Hepatocyte (in vitro differentiated cells): ENCODE measurements at places on chromosomes 5 and 9.

DNA sequence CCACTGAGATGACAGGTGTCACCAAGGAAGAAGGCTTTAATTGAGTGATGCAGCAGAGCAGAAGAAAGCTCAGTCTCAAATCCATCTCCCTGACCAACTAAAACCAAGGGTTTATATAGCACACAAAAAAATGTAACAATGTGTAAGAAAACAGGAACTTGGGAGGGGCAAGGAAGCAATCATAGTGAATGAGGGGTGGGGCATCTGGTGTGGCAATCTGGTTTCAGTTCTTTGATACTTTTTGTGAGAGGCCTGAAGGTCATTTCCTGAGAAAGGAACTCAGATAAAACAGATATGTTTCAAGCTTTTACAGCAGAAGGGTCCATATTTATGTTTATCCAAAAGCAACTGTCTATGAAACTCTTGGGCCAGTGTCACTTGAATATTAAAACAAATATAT lies 19.7 kb downstream of the CD180 start:
- no peak for DNase-seq

- no peak for DNase-seq
These were observed 373.6 kb upstream of the SGCD start for GRCh38 chr5:155953335-155953734.

DNA sequence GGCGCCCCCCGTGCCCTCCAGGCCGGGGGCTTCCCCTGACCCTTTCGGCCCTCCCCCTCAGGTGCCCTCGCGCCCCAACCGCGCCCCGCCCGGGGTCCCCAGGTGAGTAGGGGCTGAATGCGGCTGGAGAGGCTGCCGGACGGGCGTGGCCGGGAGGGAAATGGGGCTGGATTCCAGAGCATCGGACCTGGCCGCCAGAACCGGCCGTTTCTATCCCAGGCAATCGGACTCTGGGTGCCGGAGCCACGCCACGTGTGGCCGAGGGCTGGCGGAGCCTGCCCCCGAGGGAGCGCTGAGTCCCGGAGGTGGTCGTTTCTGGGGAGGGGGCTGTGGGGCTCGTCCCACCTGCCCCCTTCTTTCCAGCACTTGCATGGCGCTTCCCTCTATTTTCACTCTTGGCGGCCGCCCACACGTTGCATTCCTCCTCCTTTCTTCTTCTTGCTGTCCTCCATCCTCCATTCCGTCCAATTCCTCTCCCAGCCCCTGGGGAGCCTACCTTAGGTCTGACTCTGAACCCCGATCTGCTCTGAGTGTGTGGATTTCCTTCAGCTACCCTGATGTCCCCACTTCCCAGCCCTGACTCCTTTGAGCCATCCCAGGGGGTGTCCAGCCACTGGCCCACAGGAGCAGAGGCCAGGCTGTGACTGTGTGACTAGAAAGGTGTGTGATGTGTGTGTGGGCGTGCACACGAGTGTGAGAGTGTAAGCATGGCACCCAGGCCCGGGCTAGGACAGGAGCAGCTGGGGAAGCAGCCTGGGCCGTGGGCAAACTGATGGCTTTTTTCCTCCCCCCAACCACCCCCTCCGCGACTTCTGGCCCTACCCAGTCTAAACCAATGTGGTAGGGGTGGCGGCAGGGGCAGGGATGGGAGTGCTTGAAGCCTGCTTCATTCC lies 24.7 kb downstream of the GOLGA2 start:
- DNase-seq = no peak

GRCh38 chr5:130055572-130055971 lies 151.3 kb downstream of the CHSY3 start:
- DNase-seq = no peak

DNA sequence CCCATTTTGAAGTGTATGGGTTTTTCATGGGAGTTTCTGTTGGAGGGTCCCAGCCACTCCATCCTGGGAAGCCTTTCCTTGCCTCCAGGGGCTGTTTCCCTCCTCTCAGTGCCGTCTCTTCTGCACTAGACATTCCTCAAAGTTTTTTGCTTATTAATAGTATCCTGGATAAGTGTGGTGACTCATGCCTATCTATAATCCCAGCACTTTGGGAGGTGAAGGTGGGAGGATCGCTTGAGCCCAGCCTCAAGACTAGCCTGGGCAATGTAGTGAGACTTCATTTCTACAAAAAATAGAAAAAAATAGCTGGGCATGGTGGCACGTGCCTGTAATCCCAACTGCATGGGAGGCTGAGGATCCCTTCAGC lies 43.1 kb downstream of the RALGPS1 start:
- DNase-seq = no peak

- no peak for DNase-seq
These were observed 53.2 kb upstream of the TRAF1 start for GRCh38 chr9:120979797-120980196.

- no peak for DNase-seq
These were observed 9.2 kb upstream of the FUBP3 start for GRCh38 chr9:130570208-130570607.

DNA sequence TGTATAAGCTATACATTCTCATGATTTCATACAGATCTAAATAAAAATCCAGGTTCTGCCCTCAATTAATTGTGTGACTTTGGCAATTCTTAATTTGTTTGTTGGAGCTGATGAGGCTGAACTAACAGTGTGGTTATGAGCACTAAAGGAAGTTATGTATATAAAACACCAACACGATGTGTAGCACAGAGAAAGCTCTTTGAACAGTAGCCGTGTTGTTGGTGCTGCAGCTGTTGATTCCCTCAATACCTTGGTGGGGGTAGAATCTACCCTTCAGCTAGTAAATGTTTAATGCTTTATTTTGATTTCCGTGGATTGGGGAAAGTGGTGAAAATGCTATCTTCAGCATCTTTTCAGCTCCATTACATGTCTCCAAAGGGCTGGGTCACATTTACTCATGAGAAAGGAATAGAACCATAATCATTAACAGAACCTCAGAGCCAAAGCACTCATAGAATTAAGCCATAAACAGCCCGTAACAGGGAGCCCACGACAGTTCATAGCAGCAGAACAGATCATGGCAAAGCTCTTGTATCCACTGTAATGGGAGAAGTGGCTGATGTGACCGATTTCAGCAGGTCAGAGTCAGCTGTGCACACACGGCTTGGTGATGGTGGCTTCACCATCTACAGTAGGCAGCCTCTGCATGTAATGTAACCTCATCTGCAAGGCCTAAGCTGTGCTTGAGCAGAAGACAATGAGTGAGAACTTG lies 332.7 kb downstream of the DIRAS2 start:
- DNase-seq = peak; percentile 38

- peak; percentile 33 for DNase-seq
These were observed 24.2 kb upstream of the ELAVL2 start for GRCh38 chr9:23850242-23850689.

DNA sequence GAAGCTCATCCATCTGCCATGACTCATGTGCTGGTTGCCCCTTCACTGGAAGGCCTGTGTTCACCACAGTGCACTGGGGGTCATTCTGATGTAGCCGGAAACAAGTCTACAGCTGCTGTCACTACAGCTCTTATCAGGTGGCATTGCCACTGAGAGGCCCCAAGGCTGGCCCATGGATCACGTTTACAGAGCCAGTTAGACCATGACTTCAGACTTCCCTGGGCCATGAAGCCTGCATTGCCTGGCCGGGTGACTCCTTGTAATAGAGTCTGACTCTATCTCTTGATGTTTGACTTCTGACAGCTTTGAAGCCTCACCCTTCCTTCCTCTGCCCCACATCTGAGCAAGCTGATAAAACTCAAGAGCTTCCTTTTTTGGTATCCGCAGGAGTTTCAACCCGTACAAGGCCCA lies 473.5 kb upstream of the DAP start:
- peak; percentile 21 for DNase-seq

GRCh38 chr5:43036856-43037635 lies 3.1 kb downstream of the ANXA2R start:
- DNase-seq = no peak

- DNase-seq = peak; percentile 5
These were observed 239.4 kb upstream of the FBXL7 start for GRCh38 chr5:15260356-15261268.

GRCh38 chr9:35728041-35728971 lies 3.7 kb downstream of the TLN1 start:
- peak; percentile 66 for DNase-seq

DNA sequence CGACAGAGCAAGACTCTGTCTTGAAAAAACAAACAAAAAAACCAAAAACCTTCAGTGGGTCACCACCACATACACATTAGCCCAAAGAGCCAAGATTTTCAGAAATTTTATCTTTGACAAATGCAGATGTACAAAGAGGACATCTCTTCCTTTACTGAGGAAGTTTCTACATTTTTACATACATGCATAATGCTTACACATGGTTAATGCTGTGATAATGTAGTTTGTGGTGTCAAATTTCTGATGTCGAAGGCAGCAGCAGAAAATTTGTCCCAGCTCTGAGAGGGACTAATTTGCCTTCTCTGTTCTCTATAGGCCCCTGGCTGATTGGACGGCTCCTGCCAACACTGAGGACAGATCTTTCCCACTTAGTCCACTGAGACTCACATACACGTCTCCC lies 24.6 kb upstream of the C9orf40 start:
- DNase-seq = no peak

GRCh38 chr9:8156346-8156745 lies 356.8 kb upstream of the DMAC1 start:
- DNase-seq = no peak

DNA sequence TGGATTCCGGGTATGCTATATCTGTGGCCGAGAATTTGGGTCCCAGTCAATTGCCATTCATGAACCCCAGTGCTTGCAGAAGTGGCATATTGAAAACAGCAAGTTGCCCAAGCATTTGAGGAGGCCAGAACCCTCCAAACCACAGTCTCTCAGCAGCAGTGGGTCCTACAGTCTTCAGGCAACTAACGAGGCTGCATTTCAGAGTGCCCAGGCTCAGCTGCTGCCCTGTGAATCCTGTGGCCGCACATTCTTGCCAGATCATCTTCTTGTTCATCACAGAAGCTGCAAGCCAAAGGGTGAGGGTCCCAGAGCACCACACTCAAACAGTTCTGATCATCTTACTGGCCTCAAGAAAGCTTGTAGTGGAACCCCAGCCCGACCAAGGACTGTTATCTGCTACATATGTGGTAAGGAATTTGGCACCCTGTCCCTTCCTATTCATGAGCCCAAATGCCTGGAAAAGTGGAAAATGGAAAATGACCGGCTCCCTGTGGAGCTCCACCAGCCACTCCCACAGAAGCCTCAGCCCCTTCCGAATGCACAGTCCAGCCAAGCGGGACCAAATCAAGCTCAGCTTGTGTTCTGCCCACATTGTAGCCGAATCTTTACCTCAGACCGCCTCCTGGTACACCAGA lies 23.0 kb downstream of the ZNF474 start:
- DNase-seq = no peak

DNA sequence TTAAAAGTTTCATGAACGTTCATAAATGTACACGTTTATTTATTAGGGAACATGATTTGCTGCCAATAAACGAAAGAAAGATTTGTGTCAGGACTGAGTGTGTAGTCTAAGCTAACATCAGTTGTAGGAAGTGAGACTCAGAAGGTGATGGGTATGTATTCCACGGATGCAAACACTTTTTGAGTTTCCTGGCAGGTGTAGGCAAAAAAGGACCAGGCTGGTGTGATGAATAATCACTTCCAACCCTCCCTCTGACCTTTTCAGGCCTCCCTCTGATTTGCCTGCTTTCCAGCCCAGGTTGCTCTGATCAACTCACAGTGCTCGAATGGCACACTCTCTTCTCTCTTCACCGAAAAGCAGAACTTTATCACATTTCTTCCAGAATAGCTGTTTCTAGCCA lies 51.8 kb downstream of the BASP1 start:
- no peak for DNase-seq

GRCh38 chr9:90975781-90976538 lies 174.3 kb downstream of the SYK start:
- DNase-seq = no peak

DNA sequence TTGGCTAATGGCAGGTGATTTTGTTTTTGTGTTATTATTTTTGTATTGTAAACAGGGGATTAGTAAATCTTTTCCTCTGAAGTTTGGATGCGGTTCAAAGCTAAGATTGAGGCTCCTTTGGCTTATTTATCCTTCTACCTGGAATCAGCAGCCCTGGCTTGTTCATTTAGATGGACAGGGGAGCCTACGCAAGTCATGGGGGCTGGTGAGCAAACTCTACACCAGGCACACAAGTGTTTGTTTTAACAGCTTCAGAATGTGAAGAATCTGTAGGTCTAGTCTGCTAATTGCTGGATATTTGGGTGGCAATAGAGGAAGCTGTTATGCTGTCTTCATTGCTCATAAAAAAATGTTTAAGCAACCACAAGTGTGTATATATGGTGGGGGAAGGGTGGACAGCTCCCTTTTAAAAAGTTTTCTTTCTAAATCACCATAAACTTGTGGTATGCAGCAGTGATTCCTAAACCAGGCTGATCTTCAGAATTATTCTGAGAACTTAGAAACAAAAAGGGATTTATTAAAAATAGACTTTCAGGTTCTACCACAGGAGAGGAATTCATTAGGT lies 20.7 kb downstream of the ZNF462 start:
- DNase-seq = no peak

- DNase-seq = peak; percentile 95
These were observed 7.7 kb upstream of the CFAP157 start for GRCh38 chr9:127698985-127699670.

- DNase-seq = peak; percentile 30
These were observed 4.7 kb downstream of the PRDM6 start for GRCh38 chr5:123093601-123094236.

DNA sequence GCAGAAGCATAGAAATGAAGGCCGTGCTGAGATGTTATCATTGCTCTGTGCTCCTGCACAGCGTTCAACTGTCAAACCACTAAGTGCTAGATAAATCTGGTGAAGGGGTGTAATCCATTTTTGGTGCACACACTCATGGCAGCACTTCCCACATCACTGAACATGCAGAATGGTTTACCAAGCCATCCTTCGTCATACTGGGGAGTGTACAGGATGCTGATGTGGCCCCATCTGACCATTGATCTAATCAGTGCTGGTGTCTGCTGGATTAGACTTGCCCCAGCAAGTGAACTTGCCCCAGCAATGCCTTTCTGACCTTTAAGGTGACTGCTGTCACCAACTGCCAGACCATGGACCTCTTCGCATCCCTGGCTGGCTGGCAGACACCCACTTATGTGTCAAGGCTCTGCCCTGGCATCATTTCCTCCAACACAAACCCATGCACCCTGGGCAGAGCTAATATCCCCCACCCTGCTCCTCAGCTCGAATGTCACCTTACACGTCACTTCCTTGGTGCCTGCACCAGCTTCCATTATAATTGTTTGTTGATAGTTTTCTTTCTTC lies 4.2 kb upstream of the SEMA4D start:
- DNase-seq = no peak
